Daoy (cell line): ENCODE measurements at places on chromosomes 7 and 10.

DNA sequence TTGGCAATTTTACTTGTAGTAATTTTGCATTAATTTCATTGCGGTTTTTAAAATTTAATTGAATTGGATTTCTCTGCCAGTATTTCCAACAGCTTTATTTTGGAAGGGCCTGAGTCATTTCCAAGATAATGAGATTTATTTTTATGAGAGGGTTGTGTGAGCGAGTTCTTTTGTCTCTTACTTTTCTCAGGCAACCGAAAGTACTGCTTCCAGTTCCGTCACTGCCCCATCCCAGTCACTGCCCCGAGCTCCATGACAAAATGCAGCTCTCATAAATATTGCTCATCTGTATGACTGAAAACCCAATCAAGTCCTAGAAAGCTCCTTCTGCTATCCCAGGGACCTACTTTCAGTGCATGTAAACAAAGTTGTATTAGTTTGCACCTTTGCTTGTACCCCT, 468.4 kb upstream of the SEMA3D start:
- peak; percentile 4 for DNase-seq

DNA sequence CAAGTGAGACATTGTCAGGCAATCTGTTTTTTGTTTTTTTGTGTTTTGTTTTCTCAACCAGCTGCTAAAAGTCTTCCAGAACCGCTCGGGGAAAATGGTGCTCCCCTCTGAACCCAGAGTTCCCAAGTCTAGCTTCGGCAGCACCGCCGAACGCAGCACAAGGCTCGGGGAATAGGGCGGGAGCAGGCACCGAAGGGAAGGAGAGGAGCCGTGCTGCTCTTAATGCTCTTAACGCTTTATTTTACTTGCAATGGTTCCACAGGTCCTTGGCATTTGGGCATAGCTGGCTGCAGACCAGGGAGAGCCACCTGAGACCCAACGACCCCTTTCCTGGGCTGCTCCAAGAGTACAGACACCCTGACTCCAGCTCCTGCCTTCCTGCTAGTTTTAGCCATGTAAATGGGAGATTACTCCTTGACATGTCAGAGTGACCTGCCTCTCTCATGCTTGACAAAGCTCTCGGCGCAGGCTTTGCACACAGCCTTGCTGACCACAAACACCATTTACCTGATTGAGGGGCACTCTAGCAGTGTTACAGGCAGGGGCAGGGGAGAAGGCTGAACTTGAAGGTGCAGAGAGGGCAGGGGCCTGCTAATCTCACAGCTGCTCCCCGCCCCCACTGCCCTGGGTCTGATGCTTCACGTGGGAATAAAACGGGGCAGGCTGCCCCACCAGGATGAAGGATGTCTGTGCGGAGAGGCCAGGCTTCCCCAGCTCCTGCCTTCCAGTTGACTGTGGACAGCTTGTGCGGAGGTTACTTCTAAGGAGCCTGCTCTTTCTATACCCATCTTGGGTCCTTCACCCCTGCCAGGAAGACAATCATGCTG, 58.6 kb upstream of the EFCAB10 start:
- no peak for DNase-seq

DNA sequence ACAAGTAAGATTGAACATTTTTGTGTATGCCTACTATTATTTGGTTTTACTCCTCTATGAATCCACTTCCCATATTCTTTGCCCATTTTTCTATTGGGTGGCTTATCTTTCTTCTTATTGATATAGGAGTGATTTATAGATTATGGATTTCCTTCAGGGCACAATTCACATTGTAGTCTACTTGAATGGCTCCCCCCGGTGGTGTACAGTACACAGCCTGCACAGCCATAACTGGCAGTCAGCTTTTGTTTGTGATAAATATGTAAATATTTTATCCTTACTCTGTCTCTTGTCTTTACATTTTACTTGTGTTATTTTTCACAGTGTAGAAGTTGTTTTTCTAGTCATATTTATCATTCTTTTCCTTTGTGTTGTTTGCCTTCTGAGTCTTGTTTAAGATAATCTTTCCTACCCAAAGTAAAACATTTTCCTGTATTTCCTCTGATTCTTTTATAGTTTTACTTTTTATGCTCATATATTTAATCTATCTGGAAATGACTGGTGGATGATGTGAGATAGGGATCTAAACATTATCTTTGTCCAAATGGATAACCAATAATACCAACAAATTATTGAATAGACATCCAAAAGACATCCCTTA, 23.9 kb upstream of the CALD1 start:
- DNase-seq = peak; percentile 37

- DNase-seq = no peak
These were observed 165.3 kb downstream of the AGMO start for GRCh38 chr7:15396210-15397158.
